ENCODE measurements at places on chromosomes 3 and 15.

DNA sequence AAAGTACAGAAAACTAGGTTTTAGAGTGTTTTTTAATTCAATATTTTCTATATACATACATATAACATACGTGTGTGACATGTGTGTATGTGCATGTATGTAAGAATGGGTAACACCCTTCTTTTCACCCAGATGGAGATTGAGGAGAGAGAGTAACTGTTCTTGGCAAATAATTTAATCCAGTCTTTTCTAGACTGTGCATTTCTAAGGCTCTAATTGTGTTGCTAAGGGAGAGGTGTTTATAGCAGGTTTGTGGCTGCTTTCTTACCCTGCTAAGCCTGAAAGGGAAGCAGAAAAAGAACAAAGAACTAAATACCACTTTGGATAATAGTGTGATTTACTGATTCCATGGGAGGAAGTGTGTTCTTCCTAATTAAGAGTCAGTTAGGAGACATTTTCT, 46.0 kb upstream of the ALDH1L1 start:
- no peak for DNase-seq

DNA sequence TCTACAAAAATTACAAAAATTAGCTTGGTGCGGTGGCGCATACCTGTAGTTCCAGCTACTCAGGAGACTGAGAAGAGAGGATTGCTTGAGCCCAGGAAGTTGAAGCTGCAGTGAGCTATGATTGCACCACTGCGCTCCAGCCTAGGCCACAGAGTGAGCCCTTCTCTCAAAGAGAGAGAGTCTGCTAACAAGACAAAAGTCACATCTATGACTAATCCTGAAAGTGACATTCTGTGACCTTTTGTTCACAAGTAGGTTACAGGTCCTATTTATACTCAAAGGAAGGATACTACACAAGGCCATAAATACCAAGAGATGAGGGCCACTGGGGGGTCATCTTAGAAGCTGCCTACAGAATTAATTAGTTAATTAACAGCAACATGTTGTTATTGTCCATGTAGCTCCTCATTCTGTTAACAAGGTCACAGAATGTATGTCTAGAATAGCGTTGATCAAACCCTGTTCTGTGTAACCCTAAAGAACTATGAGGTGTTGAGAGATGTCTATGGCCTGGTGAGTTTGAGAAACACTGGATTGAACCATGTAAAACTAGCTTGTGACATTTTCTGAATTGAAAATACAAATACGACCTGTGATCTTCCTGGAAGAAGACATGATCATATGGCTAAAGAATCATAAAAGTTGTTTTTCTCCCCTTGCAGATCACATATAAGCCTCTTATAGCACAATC, 97.0 kb downstream of the SAMMSON start:
- DNase-seq: no peak

- no peak for DNase-seq
These were observed 321.2 kb upstream of the AZI2 start for GRCh38 chr3:28669870-28670269.

- peak; percentile 19 for DNase-seq
These were observed 28.8 kb upstream of the MAGEF1 start for GRCh38 chr3:184740509-184741258.

GRCh38 chr3:146279013-146279412, 28.1 kb upstream of the PLSCR4 start:
- no peak for DNase-seq

DNA sequence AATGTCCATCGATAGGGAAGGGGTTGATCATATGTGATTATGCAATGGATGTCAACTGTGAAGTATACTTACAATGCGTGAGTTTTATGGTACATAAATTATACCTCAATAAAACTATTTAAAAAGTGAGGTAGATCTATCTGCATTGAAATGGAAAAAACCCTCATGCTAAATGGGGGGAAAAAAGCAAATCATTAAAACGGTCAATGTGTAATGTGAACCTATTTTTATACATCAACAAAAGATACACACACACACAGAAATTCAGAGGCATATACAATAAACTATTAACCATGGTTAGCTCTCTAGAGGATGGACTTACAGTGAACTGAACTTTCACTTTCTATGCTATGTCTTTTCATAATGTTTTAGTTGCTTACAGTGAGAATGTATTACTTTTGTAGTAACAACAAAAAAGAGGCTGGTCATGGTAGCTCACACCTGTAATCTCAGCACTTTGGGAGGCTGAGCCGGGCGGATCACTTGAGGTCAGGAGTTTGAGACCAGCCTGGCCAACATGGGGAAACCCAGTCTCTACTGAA, 23.1 kb downstream of the STIMATE start:
- no peak for DNase-seq

Measured in left lobe of liver (tissue), 2 donors.